ENCODE measurements at places on chromosomes 7 and 10. TPM values are rescaled to one million over a fixed set of nuclear protein-coding genes. Genes with fewer than 3 reads are reported as not detected.

GRCh38 chr10:124477614-124478363, 16.2 kb downstream of the LHPP start:
- H3K4me1 ChIP-seq: no peaks in the 10 kb centered on the region
- H3K27ac ChIP-seq: no peak overlapping the region
- no peak for DNase-seq
- H3K36me3 ChIP-seq: no peaks in the 10 kb centered on the region

DNA sequence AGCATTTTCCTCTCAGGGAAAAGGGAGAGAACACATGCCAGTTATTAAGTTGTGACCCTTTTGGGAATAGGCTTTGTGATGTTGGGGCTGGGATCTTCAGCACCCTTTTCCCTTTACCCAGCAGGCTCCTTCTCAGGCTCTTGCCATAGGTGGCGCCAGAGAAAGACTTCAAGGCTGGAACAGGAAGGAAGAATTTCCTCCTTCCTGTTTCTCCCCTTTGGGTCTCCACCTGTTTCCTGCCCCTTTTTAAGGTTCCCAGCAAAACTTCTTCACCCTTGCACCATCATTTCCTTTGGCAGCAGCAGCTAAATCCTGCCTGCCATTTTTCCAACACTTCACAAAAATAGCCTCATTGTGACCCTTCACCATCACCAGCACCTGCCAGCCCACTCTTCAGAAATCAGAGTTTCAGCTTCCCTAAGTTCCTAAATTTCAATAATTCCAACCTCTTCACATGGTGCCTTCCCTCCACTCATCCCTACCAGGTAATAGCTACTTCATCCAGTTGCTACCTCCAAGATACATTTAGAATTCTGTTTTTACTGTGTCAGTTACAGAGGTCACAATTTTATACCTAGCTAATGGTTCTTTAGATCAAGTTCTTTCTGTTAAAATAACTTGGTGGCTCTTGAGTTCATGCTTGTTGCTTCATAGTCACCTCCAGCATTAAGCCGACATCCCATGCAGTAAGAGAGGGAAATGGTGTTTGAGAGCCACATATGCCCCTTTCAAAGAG, 22.4 kb upstream of the FOXK1 start:
- H3K27me3 ChIP-seq: no peaks in the 10 kb centered on the region
- peak; percentile 6 for DNase-seq
- peaks cover 15% of the 10 kb centered on the region for H3K36me3 ChIP-seq
- no peak overlapping the region for H3K27ac ChIP-seq

Gene ODAD2
- 1.1 TPM for total RNA-seq

DNA sequence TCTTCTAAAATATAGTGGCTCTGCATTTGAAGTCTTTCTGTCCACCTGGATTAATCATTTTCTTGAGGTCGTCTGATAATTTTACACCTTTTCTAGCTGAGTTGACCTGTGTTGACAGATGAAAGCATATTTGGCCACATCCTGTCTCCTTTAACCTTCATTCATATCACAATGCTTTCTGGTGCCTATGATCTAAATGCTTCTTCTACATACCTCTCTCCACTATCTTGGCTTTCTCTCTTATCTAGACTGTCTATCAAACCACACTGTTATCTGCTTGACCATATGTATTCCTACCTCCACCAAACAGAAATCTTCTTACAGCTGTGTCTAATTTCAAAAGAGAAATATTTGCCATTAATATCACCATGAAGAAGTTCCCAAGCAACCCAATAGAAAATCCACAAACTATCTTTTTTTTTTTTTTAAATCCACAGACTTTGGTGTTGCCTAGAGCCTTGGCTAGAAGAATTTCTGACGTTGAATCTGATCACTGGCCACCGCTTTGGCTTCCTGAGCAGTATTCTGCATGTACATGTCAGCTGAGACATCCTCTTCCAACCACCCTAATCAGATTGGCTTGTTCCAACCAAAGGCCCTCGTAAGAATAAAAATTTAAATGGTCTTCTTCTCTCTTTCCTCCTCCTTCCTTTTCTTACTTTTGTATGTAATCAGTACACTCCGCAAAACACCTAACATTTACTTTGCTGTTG, 66.3 kb upstream of the SP4 start:
- no peak overlapping the region for H3K27ac ChIP-seq
- no peaks in the 10 kb centered on the region for H3K36me3 ChIP-seq
- peaks cover 2% of the 10 kb centered on the region for H3K27me3 ChIP-seq
- no peak overlapping the region for H3K4me3 ChIP-seq
- DNase-seq: no peak

DNA sequence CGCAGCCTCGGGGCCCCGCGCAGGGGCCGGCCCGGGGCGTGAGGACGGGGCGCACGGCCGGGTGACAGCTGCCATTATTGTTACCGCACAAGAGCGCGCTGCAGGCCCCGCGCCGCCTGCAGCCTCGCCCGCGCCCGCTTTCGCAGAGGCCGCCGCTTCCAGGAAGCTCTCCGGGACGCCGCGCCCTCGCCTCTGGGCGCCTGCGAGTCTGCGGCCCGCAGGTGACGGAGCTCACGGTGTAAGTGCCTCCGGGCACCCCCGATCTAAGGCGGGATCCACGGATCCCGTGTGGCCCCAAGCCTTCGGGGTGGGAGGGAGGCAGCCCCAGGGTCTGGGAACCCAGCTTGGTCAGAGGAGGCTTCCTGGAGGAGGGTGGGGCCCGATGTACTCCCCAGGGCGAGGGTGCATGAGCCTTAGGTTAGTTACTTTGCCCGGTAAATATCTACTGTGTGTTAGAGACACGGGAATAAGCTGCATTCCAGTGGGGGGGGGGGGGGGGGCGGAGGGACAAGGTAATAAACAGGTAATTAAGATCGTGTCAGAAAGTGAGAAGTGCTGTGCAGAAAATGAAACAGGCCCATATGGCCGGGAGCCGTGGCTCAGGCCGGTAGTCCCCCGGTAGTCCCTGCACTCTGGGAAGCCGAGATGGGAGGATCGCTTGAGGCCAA, 638 bp downstream of the IQCE start:
- H3K27me3 ChIP-seq: no peaks in the 10 kb centered on the region
- peaks cover 23% of the 10 kb centered on the region for H3K4me1 ChIP-seq
- H3K4me3 ChIP-seq: peak overlapping the region; percentile 68
- no peaks in the 10 kb centered on the region for H3K36me3 ChIP-seq
- DNase-seq: peak; percentile 60

GRCh38 chr10:97896756-97897358, 47.2 kb downstream of the GOLGA7B start:
- no peak for DNase-seq
- H3K27me3 ChIP-seq: peaks cover 17% of the 10 kb centered on the region
- H3K4me3 ChIP-seq: no peak overlapping the region
- H3K27ac ChIP-seq: no peak overlapping the region

Gene SEMA3E
- 5.1 TPM for total RNA-seq

Gene BAIAP2L1
- 12.4 TPM for total RNA-seq

GRCh38 chr7:105496521-105496920, 25.6 kb downstream of the PUS7 start:
- peaks cover 11% of the 10 kb centered on the region for H3K36me3 ChIP-seq
- peak overlapping the region; percentile 92 for H3K27ac ChIP-seq
- H3K4me3 ChIP-seq: no peak overlapping the region
- no peaks in the 10 kb centered on the region for H3K27me3 ChIP-seq
- peaks cover 56% of the 10 kb centered on the region for H3K4me1 ChIP-seq
- no peak for DNase-seq

DNA sequence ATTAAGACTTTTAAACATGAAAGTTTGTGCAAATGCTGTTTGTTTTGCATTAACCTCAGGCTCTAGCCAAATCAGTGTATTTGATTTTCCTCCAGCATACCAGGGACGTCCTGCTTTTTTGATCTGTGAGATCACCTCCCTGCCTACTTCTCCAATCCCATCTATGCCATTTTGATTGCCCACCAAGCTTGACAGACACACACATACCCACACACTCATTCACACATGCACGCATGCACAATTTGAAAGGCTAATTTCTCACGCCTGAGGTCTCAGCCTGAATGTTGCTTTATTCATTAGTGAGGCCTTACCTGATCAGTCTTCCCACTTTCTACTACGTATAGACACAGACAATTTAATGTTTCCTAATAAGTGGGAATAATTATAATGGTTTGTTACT, 53.5 kb downstream of the CDK13 start:
- no peak overlapping the region for H3K4me3 ChIP-seq
- no peaks in the 10 kb centered on the region for H3K27me3 ChIP-seq
- DNase-seq: no peak
- H3K36me3 ChIP-seq: peaks cover 11% of the 10 kb centered on the region
- H3K27ac ChIP-seq: no peak overlapping the region

GRCh38 chr7:106545275-106545674, 115.7 kb downstream of the CCDC71L start:
- H3K4me3 ChIP-seq: no peak overlapping the region
- no peaks in the 10 kb centered on the region for H3K27me3 ChIP-seq
- no peaks in the 10 kb centered on the region for H3K36me3 ChIP-seq
- no peak overlapping the region for H3K27ac ChIP-seq
- no peak for DNase-seq
- peaks cover 24% of the 10 kb centered on the region for H3K4me1 ChIP-seq

DNA sequence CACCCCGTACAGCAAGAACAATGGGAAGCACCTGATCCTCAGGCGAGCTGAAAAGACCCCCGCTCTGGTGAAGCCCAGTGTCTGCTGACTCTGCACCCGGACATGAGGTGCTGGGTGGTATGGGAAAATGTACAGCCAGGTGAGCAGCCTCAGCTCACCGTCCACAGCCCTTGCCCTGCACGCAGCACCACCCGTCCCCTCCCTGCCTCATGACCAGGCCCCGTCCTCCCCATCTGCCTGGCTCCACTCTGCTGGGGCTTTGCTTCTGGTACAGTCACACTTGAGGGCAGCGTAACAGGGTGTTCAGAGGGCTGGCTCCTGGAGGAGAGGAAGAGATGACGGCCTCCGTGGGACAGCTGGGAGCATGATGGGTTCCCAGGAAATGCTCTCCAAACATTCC, 49.1 kb downstream of the NCAPG2 start:
- H3K4me3 ChIP-seq: no peak overlapping the region
- H3K27ac ChIP-seq: no peak overlapping the region
- H3K4me1 ChIP-seq: peaks cover 14% of the 10 kb centered on the region
- no peaks in the 10 kb centered on the region for H3K27me3 ChIP-seq
- H3K36me3 ChIP-seq: peaks cover 10% of the 10 kb centered on the region
- no peak for DNase-seq

- DNase-seq: no peak
- H3K4me1 ChIP-seq: no peaks in the 10 kb centered on the region
- H3K4me3 ChIP-seq: no peak overlapping the region
- peaks cover 5% of the 10 kb centered on the region for H3K36me3 ChIP-seq
Observed at GRCh38 chr7:26813432-26813831, 51.0 kb downstream of the SKAP2 start.

Gene CLEC5A
- total RNA-seq: not detected

Gene MNX1
- not detected for total RNA-seq

GRCh38 chr7:157004521-157005455, 5.7 kb downstream of the MNX1 start:
- H3K27me3 ChIP-seq: peaks cover 65% of the 10 kb centered on the region
- H3K36me3 ChIP-seq: peaks cover 2% of the 10 kb centered on the region
- H3K4me1 ChIP-seq: peaks cover 23% of the 10 kb centered on the region
- H3K27ac ChIP-seq: no peak overlapping the region

DNA sequence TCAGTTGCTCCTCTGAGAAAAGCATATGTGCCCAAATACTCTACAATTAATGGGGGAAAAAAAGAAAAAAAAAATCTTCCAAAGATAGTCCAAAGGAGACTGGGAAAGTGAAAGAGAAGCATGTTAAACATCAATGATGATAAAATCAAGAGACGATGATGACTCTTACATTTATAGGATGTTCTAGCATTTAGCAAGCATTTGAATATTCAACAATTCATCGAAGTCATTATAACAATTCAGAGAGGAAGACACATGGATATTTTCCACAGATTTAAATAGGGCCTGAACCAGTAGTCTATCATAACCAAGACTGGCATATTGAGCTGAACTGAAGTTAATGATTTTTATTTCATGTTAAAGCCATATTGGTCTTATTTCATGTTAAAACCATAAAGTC, 528.4 kb downstream of the INHBA start:
- no peak for DNase-seq
- H3K4me3 ChIP-seq: no peak overlapping the region
- H3K36me3 ChIP-seq: peaks cover 1% of the 10 kb centered on the region
- no peak overlapping the region for H3K27ac ChIP-seq

Gene CTAGE6
- total RNA-seq: 0.63 TPM

Gene COL26A1
- 155 TPM for total RNA-seq

DNA sequence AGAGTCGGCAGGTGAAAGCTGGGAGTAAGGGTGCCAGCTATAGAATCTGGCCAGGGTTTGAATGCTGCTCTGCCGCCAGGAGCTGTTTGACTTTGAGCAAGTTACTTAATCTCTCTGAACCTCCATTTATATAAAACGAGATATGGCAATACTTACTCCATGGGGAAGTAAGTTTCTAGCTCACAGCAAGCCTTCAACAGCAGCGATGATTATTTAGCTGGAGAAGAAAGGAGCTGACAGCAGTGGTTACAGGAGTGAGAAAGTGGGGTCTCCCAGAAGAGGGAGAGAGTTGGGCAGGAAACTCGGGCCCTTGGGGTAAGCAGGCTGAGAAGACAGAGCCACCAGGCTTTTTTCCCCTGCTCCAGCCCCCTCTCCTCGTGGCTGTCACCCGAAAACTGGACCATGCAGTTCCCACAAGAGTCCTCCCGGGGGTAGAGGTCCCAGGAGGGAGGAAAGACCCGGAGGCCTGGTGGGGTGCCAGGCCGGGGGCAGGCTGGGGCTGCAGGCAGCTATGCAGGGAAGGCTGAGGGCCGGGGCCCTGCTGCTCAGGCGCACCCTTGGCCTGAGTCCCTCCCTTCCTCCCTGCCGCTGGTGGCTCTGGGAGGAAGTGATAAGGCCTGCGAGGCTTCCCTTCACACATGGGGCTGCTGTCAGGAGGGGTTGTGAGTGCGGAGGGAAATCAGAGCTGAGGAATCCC, 3.5 kb downstream of the NOS3 start:
- H3K4me3 ChIP-seq: no peak overlapping the region
- no peak for DNase-seq
- peaks cover 2% of the 10 kb centered on the region for H3K36me3 ChIP-seq
- peaks cover 3% of the 10 kb centered on the region for H3K4me1 ChIP-seq
- H3K27me3 ChIP-seq: no peaks in the 10 kb centered on the region

Measured in chondrocyte (in vitro differentiated cells).